ENCODE measurements at places on chromosomes 3 and 15. TPM values are rescaled to one million over a fixed set of nuclear protein-coding genes. Genes with fewer than 3 reads are reported as not detected.

- no peak for DNase-seq
Measured at GRCh38 chr3:128188326-128188725, 35.0 kb downstream of the EEFSEC start.

The SYNPR gene
- not detected for total RNA-seq

The HRG gene
- total RNA-seq, result not detected

GRCh38 chr3:32968920-32969389 is 17.5 kb downstream of the CCR4 start:
- no peak for DNase-seq

- no peak for DNase-seq
Measured at GRCh38 chr3:30675774-30676173, 69.4 kb downstream of the TGFBR2 start.

The CORO2B gene
- 11.3 TPM for total RNA-seq

The C2CD4A gene
- not detected for total RNA-seq

DNA sequence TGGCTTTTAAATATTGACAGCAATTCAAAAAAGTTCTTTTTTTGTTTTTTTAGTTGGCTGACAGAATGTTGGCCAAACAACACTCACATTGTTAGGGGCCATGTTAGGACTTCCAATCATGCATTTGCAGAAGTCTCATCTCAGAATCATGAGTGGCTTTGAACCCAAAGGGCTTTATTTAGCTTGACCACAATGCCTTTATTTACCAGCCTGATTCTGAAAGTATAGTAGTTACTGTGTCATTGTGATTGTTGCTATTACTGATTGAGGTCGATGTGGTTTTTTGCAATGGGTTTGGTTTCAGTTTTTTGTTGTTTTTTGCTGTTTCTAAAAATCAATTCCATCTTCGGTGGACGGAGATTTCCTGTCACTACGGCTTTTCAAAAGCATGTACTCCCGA is 7.2 kb downstream of the GLDN start:
- DNase-seq, result no peak

- DNase-seq, result no peak
Measured at GRCh38 chr3:27883266-27883665, 161.1 kb upstream of the EOMES start.

GRCh38 chr3:114506591-114507300 is 212.9 kb downstream of the TIGIT start:
- DNase-seq, result no peak

The TM6SF1 gene
- 1.6 TPM for total RNA-seq

GRCh38 chr3:195133462-195133861 is 137.5 kb downstream of the XXYLT1 start:
- peak; percentile 66 for DNase-seq

The SLC22A13 gene
- total RNA-seq, result 0.91 TPM

The DAZL gene
- total RNA-seq, result not detected

DNA sequence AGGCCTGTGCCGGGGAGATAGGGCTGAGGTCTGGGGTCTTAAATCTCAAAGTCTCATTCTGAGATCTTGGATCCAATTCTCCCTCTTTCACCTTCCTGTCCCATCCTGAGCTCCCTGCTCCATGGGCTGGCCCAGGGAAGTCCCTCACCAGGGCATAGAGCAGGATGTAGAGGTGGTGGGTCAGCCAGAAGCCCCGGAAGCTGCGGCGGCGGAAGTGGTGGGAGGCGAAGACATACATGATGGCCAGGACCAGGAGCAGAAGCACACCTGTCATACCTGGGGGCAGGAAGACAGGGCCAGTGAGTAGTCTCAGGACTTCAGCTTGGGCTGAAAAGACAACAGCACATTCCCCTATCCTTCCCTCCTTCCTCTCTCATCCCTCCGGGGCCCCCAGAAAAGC is 16.5 kb downstream of the DUOX2 start:
- no peak for DNase-seq

The ARF4 gene
- 38.1 TPM for total RNA-seq

DNA sequence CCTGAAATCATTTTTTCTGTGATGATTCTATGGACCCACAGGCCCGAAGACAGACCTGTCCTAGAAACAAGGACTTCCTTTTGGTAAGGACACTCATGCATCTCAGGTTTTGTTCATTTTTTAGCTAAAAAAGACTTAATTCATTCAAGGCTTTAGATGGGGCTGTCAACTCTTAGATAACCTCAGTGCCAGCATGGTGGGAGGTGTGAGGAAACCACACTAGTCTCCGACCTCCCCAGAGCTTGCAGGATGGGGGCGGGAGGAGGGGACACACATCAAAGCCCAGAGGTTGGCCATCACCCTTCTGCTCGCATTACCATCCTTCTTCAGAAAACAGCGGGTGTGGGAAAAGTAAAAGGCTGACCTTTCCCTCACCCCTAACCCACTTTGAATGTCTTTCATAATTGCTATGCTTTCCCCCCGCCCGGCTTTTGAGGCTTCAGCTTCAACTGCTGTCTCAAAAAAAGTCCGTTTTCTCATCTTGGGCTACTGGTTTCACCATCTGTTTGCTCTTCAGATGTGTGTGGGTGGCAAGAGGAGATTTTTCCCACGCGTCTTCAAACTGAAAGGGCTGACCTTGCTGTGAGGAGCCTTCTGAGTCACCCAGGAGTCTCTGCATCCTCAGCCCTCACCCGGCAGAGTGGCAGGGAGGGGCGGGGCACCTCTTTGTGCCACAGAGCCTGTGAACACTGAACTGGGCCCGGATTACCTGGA is 27.6 kb upstream of the CXCR6 start:
- DNase-seq, result peak; percentile 21

DNA sequence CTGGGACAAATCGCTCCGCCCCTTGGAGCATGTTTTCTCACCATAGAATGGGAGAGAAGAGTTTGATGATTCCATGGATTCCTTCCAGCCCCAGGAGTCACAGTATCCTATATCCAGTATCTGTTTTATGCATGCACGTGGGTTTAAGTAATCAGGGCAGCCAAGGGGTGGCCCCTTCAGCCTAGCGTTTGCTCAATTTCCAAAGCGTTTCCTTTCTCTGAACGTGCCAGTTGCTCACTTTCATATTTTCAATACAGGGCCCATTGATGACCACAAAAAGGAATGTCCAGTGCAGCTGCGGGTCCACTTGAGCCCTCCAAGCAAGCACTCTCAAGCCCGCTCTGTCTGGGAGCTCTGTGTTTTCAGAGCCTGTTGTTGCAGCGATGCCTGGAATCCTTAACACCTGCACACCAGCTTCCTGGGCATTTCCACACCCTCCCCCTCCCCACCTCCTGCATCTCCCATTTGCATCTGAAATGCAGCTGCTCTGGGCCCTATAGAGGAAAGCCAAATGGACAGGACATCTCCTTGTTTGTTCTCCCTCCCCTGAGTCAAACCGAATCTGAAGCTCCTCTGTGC is 164.3 kb upstream of the LPP start:
- DNase-seq, result no peak

Measured in B cell (primary cell).